ENCODE measurements at places on chromosomes 1 and 21. TPM values are rescaled to one million over a fixed set of nuclear protein-coding genes. Genes with fewer than 3 reads are reported as not detected.

CADM3 gene
- 0.65 TPM for polyA plus RNA-seq

CGN gene
- 286 TPM for polyA plus RNA-seq

NBPF6 gene
- polyA plus RNA-seq: not detected

ETV3L gene
- polyA plus RNA-seq: not detected

ADORA3 gene
- 3.9 TPM for polyA plus RNA-seq

LCE1F gene
- not detected for polyA plus RNA-seq

PIGV gene
- polyA plus RNA-seq: 12.9 TPM

GLIS1 gene
- not detected for polyA plus RNA-seq

FOXJ3 gene
- polyA plus RNA-seq: 13.9 TPM

SOD1 gene
- 1,515 TPM for polyA plus RNA-seq

VWA1 gene
- polyA plus RNA-seq: 122 TPM

TESK2 gene
- polyA plus RNA-seq: 22.1 TPM

OBSCN gene
- 3.6 TPM for polyA plus RNA-seq

SRGAP2B gene
- 6.8 TPM for polyA plus RNA-seq

All from small intestine (tissue), 16 donors.